Fibroblast of skin of abdomen (primary cell): ENCODE measurements at places on chromosomes 1 and 21.

DNA sequence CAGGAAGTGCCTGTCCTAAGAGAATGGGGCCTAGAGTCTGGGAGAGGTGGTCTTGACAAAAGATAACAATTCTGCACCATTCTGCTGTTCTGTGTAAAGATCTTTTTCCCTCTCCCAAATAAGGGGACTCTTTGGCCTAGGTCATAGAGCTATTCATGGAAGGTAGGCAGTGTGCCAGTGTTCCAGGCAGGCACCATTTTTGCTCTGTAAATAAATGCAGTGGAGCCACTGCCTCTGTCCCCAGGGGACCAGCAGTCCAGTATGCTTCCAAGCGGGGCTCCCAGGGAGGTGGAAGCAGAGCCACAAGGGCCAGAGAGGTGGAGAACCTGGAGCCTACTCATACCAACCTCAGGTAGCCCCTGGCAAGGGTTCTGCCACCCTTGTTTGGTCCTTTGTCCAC, 25.9 kb downstream of the KCNA2 start:
- no peak for DNase-seq

DNA sequence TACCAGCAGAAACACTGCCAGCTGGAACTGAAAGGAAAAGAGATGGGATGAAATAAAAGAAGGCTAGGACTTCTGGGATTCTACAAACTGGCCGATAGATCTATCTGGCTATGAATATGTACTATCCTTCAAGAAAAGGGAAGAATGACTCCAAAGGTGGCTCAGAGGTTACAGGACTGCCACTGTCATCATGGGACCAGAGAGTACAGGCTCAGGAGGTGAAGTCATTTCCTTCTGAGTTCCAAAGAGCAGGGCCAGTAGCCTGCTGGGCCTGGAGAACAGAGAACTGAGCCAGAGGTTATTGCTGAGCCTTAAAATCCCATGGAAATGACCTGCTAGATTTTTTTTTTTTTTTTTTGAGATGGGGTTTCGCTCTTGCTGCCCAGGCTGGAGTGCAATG, 27.6 kb downstream of the ZNF496 start:
- no peak for DNase-seq

DNA sequence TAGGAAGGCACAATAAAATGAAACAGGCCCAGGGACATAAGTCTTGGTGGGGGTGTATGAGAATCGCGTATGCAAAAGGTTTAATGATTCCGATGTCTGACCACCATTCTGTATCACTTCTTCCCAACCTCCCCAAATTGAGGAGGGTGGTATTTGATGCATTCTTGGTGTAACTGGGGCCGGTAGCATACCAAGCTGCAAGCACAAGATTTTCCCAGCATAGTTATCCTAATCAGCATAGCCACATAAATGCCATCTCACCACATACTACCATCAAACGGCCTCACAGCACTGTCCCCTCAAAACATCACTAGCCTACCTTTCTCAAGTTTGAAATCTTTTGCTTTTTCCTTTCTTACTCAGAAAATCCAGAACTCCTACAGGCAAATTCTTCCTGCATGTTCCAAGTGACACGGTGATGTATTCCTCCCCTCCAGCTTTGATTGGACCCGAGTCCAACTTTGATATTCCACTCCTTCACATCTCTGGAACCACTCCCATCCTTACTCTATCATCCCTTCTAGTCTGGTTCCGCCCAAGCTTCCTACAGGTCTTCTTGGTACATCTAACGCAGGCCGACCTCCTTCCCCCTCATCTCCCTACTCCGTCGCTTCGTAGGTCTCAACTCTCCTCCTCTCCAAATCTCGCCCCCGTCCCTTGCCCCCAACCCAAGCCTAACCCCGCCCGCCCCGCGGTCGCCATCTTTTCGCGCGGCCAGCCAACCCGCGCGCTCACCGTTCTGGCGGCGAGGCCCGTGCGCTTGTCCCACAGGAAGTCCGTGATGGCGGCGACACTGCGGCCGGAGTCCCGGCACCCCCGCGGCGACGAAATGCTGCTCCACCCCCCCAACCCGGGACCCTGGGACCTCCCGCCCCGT, 600 bp downstream of the CLK2 start:
- peak; percentile 50 for DNase-seq

GRCh38 chr1:29379443-29380073, 143.2 kb downstream of the PTPRU start:
- DNase-seq, result peak; percentile 22

DNA sequence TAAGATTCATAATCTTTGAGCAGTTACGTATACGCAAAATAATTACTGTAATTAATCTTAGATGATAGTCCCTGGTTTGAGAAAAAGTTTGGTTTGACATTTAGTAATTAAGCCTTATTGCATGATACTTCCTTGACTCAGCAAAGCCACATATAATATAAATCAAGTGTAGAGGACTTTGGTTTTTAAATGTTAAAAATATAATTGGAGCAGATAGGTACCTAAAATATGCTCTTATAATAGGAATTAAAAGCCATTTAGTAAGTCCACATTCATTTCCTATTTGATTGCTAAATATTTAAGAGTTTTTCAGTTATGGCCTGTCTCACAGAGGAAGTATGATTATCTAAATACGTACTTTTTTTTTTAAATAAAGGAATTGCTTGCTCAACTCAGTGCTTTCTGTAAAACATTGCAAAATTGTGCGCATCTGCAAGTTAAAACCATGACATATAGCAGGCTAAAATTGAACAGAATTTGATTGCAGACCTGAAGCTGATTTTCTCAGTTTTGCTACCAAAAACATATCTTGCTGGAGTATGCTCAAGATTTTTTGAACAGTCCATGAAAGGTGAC, 20.4 kb downstream of the RPE65 start:
- DNase-seq, result peak; percentile 4

DNA sequence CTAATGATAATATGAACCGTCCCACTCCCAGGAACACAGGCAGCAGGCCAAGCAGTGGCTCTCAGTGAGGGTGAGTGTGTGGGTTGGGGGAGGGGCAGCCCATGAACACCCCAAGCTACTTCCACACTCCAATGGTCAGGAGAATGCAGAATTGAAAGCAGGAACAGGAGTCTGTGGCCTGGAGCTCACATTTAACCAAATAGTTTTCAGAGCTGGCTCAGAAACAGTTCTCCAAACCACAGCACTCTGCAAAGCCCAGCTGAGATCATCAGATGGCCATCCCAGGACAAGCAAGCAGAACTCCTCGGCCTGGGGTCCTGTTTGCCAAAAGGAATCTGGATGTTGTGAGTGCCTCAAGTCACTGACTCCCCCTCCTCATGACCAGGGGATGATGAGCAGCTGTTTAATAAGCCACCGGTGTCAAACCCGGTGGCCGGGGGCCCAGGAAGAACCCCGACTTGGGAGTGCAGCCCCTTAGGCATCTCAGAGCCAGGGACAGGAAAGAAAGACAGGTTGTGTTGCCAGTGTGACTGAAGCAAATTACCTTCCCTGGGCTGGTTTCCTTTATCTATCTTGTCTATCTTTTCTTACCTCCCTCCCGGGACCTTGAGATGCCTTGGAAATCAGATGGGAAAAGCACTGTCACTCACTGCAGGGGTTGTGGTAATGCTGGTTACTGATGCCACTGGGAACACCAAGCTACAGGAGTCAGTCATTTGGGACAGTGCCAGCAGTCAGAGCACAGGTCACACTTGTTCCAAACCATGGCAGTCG, 20.4 kb downstream of the DEGS1 start:
- DNase-seq, result peak; percentile 90

- no peak for DNase-seq
Measured at GRCh38 chr1:83554174-83554573, 444.8 kb downstream of the TTLL7 start.

GRCh38 chr1:150332651-150333290, 11.4 kb downstream of the PRPF3 start:
- no peak for DNase-seq

GRCh38 chr21:38980416-38981313, 174.9 kb downstream of the ETS2 start:
- DNase-seq, result no peak

- no peak for DNase-seq
Measured at GRCh38 chr1:101431956-101432510, 195.2 kb downstream of the S1PR1 start.

- no peak for DNase-seq
Measured at GRCh38 chr1:150568594-150568966, 10.8 kb downstream of the MCL1 start.
